Hematopoietic multipotent progenitor cell treated with erythropoietin and hydrocortisone succinate and interleukin-3 and kit ligand, for 17 days (in vitro differentiated cells): ENCODE measurements at places on chromosomes 5 and 9.
A peak's percentile ranks its signal among the peaks of the same experiment; 100 is the strongest.

GRCh38 chr9:130212543-130213297, 40.5 kb downstream of the NCS1 start:
- no peak for DNase-seq

- DNase-seq = no peak
These were observed 330.7 kb downstream of the PDE4D start for GRCh38 chr5:59562756-59563389.

DNA sequence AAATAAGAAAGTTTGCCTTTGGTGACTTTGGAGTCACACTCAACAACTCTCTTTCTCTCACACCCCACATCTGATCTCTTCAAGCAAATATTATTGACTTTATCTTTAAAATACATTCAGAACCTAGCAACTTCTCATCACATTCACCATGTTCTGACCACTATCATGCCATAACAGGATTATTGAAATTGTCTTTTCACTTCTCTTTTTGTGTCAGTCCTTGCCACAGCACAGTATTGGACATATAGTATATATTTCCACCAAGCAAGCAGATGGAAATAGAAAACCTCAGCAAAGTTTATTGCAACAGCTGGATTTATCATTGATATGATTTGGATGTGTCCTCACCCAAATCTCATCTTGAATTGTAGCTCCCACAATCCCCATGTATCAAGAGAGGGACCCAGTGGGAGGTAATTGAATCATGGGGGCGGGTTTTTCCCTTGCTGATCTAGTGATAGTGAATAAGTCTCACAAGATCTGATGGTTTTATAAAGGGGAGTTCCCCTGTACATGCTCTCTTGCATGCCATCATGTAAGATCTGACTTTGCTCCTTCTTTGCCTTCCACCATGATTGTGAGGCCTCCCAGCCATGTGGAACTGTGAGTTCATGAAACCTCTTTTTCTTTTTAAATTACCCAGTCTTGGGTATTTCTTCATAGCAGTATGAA, 26.9 kb upstream of the ITGA1 start:
- DNase-seq = no peak

DNA sequence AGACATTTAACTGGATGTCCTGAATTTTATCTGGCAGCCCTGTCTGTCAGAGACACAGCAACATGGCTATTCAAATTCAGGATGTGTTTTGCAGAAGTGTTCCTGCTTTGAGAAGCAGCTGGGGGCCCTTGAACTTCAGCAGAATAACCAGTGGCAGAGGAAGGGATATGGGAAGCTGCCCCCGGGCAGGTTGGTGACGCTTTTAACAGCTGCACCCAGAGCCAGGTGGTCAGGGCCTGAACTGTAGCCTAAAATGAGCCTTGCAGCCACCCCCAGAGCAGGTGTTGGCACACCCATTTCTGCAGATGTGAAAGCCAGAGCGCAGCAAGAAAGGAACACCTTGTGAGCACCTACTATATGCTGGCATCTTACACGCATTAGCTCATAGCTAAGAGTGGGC, 128.7 kb upstream of the BOD1 start:
- DNase-seq = no peak

DNA sequence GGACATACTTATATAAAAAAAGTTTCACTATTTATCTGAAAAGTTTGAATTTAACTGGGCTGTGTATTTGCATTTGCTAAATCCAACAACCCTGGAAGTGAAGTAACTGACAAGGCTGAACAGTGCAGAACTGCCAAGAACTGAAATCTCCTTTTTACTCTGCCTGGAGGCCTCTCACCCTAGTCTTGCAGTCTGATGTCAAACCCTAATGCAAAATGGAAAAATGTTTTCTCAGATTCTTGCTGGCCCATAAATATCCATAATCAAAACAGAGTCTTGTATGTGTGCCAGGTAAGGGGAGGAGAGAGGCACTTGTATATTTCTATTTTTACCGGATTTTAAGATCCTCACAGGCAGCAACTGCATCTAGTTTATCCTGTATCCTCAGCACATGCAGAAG, 432.7 kb upstream of the KLF4 start:
- DNase-seq = no peak

DNA sequence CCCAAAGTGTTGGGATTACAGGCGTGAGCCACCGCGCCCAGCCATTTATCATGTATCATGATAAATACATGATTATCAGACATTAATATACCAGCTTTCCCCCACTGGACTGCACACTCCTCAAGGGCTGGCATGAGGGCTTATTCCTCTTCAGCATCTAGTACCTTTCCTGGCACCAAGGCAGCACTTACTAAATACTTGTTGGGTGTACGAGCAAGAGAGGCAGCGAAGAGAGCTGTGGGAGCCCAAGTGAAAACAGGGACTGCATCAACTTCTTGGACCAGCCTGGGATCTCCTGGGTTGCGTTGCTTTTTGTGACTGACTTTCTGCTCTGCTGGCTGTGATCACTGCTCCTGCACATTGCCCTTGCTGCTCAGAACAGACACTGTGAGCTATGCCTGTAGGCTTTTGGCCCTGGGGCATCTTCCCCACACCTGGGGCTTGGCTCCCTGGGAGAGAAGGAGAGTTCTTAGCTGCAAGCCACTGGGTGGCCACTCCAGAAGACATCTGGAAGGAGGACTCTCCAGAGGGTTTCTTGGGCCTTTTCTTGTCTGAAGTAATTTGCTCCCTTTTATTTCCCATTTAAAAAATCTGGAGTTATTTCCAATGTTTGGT, 224.3 kb downstream of the NR3C1 start:
- DNase-seq = no peak

DNA sequence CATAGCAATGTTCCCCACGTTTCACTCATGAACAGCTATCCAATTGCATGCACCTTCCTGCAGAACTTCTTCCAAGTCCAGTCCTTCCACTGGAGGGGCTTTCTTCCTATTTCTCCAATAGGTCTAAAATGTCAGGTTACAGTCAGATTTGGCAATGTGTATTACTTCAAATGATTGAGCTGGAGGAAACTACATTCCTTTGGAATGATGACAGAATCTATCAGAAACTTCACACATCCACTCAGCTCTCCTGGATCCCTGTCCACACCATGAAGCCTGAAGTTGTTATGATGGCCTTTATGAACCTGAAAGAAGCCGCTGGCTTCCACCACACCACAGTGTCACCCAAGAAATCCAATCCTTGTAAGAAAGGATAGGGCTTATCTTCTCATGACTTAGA, 32.2 kb downstream of the FBXW2 start:
- DNase-seq = no peak

- DNase-seq = no peak
These were observed 1338.6 kb upstream of the ACO1 start for GRCh38 chr9:31045810-31046209.

- peak; percentile 57 for DNase-seq
These were observed at the start of gene PNPLA7 for GRCh38 chr9:137550231-137550621. Gene PNPLA7 (minus strand): TSS chr9:137550402. CDS start chr9:137550197, 205 bp downstream.

DNA sequence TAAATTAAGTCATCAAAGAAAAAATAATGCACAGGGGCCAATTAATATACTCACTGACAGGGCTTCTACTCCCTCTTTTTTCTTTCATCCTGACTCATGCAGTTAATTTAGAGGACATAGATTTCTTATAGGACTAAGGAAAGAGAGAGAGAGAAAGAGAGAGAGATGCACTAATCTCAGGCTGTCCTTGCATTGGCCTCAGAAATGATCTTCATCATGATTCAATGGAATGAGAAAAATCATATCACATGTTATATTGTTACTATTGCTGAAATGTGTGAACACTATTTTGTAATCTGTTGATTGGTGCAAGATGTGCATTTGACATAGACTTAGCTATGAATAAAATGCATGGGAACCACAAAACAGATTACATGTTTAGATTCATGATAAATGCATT, 608.3 kb upstream of the NUDT12 start:
- DNase-seq = no peak

- DNase-seq = no peak
These were observed 210.9 kb downstream of the C9orf152 start for GRCh38 chr9:109996936-109997580.

GRCh38 chr5:181198905-181199519, 6.0 kb downstream of the TRIM7 start:
- DNase-seq = no peak

GRCh38 chr9:95311961-95312360, 5.5 kb downstream of the FANCC start:
- DNase-seq = no peak

GRCh38 chr5:9194509-9194908, 351.4 kb downstream of the SEMA5A start:
- DNase-seq = no peak

DNA sequence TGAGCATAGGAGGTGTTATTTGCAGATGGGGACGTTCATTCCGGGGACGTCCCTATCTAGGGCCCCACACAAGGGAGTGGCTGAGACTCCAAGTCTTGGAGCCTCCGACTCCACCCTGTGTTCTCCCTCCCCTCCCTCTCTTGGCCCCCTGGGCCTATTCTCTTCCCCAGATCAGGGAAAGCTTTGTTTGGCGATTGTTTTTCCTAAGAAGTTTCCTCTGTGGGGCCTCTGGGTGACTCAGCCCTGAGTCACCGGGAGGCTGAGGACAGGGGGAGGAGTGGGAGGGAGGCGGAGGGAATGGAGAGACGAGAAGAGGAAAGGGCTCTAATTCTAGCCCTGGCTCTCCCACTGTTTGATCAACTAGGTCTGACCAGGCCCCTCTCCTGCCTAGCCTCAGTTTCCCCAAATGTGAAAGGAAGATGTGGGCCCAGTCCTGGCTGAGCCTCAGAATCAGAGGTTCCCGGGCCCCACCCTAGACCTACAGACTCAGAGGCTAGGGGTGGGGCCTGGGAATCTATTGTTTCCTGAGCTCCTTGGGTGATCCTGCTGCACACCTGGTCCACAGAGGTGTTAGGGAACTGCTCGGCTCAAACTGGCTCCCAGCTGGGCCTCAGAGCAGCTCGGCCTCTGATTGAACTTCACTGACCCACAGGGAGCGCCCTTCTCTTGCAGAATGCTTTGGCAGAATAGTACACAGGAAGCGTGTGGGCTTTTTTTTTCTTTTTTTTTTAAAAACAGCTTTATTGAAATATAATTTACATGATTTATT, 19.2 kb downstream of the GSN start:
- DNase-seq = peak; percentile 74

DNA sequence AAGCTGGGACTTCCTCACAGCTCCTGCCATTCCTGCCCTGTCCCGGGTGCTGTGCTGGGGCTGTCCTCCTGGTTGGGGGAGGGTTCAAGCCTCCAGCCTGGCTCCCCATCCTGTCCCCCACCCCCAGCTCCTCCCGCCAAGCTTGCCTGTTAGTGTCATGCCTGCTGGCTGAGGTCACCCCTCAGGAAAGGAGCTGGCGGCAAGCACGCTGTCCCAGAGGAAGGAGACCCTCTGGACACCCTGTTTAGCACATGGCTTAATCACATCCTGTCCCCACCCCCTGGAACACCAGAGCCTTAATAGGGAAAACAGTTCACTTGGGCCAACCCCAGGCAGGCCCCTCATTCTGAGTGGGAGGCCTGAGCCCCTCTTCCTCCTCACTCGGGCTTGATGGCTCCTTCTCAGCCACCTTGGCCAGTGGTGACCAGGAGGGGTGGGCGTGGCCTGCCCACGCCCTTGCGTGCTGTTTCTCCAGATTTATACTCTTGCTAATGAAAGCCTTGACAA, 9.2 kb upstream of the PHYHD1 start:
- peak; percentile 23 for DNase-seq

DNA sequence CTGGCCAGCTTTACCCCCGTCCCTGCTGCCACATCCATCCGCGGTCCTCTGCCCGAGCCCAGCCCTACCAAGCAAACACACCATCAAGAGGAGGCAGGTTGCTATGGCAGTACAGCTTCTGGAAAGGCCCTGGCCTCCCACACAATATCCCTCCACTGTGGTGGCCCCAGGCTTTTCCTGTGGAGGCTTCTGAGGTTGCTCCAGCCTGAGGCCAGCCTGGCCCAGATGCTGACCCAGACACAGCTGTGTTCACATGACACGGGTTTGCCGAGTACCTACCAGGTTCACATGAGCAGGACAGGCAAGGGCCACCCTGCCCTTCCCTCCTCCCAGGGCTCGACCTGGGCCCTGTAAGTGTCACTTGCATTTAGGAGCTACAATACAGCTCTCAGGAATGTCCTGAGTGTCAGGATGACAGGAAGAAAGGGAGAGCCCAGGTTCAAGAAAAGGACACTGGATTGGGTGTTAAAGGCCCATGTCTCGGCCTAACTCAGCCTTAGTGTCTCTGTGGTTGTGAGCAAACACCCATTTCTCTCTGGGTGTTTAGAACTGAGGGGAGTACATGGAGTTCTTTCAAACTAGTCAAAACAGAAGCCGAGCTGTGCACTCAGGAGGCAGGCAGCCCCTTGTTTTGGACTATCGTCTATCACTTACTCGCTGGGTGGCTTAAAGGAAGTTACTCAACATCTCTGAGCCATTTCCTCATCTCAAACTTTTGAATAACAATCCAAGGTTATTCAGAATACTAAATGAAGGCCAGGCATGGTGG, 40.2 kb downstream of the NAIF1 start:
- no peak for DNase-seq

DNA sequence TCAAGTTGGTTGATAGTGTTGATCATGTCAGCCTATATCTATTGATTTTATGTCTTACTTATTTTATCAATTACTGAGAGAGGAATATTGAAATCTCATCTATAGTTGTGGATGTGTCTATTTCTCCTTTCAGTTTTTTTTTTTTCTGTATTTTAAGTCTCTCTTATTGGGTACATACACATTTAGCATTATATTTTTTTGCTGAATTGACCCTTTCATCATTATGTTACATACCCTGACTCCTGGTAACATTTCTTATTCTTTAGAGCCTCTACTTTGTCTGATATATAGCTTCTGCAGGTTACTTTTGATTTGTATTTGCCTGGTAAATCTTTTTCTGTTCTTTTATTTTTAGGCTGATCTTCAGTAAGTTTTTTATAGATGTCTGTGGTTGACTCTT, 179.5 kb downstream of the GDNF start:
- no peak for DNase-seq

- DNase-seq = no peak
These were observed 381 bp downstream of the MED22 start for GRCh38 chr9:133347515-133347984.

GRCh38 chr9:89996773-89997172, 392.0 kb downstream of the GADD45G start:
- DNase-seq = no peak

DNA sequence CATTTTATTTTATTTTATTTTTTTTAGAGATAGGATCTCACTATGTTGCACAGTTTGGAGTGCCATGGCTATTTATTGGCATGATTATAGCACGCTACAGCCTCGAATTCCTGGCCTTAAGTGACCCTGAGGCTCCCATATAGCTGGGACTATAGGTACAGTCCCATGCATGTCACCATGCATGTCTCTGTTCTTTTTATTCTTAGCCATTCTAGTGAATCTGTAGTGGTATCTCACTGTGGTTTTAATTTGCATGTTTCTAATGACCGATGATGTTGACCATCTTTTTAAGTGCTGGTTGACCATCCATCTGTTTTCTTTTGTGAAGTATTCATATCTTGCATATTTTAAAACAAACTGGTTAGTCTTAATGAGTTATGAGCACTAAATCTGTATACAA, 76.1 kb downstream of the SLC44A1 start:
- DNase-seq = no peak

GRCh38 chr5:102865171-102865509, 110.0 kb downstream of the PAM start:
- DNase-seq = no peak

GRCh38 chr5:76163111-76163628, 80.0 kb downstream of the SV2C start:
- DNase-seq = no peak
